ENCODE measurements at places on chromosomes 6 and 20.

DNA sequence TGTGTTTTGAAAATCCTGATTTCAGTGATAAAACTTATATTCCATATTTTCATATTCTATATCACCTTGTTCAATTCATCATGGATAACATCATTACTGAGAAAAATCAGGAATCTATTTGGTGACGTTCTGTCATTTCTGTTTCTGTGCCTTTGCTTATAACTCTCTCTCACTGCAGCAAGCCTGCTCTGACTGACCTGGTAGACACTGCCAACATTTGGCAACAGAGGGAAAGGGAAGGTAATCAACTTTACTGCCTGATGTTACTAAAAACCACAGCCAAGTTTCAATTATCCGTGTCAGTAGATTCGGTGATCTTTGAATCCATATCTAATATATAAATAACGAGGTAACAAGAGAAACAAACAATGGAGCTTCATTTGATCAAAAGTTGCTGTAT lies 501.9 kb downstream of the LMBRD1 start:
- no peak for DNase-seq

- DNase-seq, result no peak
These were observed 53.8 kb upstream of the DACT2 start for GRCh38 chr6:168373389-168373788.

GRCh38 chr20:58712806-58713731 lies 20.5 kb downstream of the NPEPL1 start:
- no peak for DNase-seq

DNA sequence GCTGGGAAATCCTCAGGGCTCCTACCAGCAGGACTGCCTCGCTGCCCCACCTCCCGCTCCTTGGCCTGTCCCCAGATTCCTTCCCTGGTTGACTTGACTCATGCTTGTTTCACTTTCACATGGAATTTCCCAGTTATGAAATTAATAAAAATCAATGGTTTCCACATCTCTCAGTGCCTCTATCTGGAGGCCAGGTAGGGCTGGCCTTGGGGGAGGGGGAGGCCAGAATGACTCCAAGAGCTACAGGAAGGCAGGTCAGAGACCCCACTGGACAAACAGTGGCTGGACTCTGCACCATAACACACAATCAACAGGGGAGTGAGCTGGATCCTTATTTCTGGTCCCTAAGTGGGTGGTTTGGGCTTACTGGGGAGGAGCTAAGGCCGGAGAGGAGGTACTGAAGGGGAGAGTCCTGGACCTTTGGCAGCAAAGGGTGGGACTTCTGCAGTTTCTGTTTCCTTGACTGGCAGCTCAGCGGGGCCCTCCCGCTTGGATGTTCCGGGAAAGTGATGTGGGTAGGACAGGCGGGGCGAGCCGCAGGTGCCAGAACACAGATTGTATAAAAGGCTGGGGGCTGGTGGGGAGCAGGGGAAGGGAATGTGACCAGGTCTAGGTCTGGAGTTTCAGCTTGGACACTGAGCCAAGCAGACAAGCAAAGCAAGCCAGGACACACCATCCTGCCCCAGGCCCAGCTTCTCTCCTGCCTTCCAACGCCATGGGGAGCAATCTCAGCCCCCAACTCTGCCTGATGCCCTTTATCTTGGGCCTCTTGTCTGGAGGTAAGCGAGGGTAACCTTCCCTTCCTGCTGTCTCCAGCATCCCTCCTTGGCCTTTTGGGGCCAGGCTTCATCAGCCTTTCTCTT lies at the start of gene CFB:
Gene CFB (plus strand): TSS at position 589 of the 863 bp plus-strand sequence. CDS start 127 bp downstream, at position 716.
- no peak for DNase-seq

GRCh38 chr6:89518352-89519055 lies 85.6 kb downstream of the ANKRD6 start:
- DNase-seq, result no peak

DNA sequence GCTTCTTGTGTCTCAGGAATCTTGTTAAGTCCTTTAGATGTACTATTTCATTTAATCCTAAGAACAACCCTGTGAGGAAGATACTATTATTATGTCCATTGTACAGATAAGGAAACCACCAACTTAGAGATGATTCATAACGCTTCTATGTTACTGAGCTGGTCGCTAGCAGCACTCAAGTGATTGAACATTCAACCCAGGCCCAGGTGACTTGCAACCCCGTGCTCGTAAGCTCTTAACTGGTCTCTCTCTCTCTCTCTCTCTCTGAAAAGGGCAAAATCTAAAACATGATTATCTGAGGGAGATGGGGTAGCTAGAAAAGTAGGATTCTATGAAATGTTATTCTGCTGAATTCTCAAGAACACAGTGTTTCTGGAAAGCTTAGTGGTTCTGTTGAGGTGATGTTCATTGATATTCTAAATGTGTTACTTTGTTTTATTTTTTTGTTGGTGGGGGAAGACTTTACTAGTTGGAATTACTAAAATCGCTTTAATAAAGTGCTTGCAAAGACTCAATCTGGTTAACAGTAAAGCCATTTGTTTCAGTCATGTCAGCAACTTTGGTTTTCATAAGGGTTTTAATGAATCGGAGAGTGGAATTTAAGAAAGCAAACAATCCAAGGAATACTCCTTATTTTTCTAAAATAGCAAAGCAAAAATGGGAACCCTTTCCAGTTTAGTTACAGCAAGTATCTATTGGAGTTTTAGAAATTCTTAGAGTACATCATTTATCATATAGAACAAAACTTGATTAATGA lies 265.0 kb upstream of the TAB2 start:
- DNase-seq, result no peak

DNA sequence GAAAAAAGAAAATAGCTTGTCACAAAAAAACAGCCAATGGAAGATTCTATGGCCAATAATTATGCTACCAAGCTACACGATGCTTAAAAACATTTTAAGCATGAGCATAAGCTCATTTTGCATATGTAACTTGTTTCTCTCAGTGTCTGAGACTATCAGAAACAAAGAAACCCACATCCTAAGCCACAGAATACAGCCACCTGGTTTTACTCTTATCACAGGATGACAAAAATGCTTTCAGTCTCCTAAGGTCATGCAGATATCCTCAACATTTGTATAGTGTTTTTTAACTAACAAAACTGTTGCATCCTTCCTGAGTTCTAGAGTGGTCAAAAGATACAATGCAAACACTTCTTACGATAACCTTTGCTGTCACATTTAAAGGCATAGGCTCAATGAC lies 172.1 kb upstream of the RUNX2 start:
- no peak for DNase-seq

DNA sequence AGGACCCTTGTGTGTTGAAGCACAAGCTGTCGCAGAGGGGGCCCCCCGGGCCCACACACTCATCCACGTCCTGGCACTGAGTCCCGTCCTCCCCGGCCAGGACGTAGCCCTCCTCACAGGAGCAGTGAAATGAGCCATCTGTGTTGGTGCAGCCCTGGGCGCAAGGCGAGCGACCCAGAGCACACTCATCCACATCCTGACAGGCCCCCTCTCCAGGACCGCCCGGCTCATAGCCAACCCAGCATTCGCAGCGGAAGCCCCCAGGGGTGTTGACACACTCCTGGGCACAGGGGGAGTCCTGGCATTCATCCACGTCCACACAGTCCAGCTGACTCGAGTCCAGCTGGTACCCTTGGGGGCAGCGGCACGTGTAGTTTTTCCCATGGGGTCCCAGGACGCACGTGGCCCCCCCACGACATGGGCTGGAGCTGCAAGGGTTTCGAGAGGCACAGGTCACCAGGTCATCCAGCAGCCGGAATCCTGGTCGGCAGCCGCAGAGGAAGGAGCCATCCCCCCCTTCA lies 1.2 kb downstream of the CD93 start:
- DNase-seq, result no peak

GRCh38 chr6:35498422-35499067 lies 1.7 kb upstream of the TEAD3 start:
- no peak for DNase-seq

- DNase-seq, result no peak
These were observed 20.8 kb downstream of the GFOD1 start for GRCh38 chr6:13466304-13467215.

DNA sequence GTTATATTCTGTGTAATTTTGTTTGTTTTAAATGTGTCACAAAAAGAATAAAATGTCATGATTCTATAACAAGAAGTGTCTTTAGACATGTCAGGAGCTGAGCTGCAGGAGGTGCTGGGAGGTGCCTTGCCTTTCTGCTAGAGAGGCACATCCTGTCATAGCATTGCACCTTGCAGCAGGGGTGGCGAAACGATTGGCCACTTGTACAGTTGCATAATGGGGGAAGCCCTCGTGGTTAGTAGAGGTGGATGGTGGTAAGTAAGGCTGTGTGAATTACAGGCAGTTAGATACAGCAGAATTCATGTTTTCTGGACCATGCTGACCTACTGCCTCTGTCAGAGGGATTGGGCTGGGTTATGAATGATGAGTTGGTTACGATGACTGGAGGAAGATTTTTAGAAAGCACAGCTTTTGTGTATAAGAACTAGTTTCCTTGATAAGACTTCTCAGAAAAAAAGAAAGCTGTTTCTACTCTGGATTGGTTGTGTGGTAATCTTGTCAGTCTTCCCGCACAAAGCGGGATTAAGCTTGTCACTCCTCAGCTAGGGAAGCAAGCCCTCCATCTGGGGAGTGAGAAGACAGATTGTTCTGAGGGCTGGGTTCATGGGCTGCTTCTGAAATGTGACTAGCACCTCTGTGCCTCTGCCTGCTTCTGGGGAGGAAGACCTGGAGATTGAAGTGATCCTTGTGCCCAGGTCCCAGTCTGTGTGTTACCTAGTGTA lies 74.9 kb downstream of the FOXO3 start:
- DNase-seq, result peak; percentile 32

All from stimulated activated CD8-positive, alpha-beta memory T cell treated with anti-CD3 and anti-CD28 coated beads, Interleukin-4, amount 100 ng/mL, for 24 hours (primary cell).